Eye (tissue), 1 donor: ENCODE measurements at places on chromosomes 5 and 9.

DNA sequence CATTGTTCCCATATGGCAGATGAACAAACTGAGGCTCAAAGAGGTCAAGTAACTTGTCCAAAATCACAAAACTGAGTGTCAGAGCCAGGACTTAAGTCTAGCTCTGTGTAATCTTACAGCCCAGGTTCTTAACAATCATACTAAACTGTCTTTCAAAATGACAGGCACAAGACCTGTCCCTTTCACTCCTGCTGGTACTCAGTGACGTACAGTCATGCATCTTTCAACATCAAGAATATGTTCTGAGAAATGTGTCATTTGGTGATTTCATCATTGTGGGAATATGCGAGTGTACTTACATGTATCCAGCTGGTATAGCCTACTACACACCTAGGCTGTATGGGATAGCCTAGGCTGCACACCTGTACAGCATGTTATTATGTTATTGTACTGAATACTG is 646.8 kb upstream of the WWC1 start:
- no peak for DNase-seq

- DNase-seq = peak; percentile 83
Measured at GRCh38 chr5:159444441-159445082, 114.3 kb upstream of the IL12B start.

DNA sequence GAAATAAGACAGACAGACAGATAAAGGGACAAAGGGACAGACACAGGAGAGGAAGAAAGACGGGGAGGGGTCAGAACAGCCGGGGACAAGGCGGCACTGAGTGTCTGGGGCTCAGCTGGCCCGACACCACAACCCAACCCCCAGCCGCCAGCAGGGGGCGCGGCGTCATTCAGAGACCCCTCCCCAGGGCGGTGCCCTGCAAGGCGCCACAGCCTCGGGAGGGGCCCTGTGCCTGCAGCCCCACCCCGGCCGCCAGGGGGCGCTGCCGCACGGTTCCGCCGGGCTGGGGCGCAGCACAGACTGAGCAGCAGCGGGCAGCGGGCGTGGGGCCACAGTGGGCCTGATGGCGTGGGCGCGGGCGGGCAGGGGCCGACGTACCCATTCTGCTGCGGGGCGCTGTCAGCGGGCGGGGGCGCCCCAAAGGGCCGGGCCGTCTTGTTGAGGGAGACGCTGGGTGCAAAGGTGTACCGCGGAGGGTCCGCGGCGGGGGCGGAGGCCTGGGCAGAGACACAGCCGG is 5.9 kb downstream of the PDLIM7 start:
- peak; percentile 83 for DNase-seq

- no peak for DNase-seq
Measured at GRCh38 chr9:68493541-68493940, 47.1 kb downstream of the TMEM252 start.

DNA sequence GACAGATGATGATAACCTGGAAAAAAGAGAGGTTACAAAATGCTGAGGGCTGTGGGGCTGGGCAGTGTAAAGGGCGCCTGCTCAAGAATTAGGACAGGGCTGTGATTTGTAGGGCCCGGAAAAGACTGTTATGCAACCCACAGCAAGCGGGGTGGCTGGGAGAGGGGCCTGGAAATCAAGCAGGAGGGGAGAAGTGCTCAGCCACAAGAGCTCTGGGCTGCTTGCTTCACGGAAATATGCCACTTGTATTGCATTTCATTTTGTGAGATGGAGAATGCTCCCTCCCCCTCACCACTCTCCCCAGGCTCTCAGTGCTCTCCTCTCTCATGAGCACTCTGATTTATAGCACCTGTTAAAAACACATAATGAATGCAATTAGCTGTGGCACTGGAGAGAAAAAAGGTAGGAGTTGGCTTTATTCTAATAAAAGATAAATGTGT is 8.4 kb upstream of the HAND1 start:
- no peak for DNase-seq

GRCh38 chr5:91132550-91132949 is 250.6 kb downstream of the ARRDC3 start:
- DNase-seq = no peak

DNA sequence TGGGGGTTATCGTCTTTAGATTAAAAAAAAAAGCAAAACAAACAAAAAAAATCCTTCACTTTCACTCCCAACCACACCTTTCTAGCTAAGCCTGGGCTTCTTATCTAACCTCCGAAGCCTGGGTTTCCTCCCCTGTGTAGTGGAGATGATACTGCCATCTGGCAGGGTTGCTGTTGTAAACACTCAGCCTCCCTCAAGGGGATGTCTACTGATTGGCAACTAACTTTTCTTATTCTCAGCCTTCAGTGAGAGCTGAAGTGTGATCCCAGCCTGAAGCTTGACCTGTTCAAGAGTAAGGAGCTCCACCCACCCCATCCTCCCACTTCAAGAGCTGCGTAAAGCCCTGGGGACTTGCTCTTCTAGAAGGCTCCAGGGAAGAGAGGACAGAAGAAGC is 21.5 kb upstream of the WWC1 start:
- peak; percentile 49 for DNase-seq

DNA sequence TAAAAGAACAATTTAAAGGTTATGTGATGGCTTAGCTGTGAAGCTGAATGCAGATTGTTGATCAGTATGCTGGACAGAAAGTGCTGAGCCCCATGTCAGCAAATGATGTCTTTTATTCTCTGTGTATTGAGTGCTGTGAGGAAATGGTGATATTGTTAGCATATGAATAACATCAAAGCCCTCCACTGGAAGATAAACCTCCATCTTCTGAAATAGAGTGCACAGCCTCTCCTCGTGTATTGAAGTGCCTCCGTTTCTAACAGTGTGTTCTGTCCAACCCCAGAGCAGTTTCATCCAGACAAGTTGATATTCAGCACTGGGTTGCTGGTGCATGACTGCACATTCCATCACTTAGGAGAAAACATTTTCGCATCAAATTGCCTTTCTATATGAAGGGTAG is 242.9 kb downstream of the CSNK1G3 start:
- peak; percentile 68 for DNase-seq

DNA sequence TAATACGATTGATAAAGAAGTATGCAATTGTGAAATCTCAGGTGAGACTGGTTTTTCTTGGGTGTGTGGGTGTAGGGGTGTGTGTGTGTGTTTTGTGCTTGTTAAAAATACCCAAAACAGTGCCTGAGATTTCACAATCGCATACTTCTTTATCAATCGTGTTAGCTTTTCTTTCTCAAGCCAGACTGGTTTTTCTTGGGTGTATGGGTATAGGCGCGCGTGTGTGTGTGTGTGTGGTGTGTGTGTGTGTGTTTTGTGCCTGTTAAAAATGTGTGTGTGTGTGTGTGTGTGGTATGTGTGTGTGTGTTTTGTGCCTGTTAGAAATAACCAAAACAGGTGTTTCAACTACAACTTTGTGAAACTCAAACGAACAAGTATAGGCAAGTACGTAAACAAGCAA is 53.7 kb downstream of the CERT1 start:
- DNase-seq = no peak

DNA sequence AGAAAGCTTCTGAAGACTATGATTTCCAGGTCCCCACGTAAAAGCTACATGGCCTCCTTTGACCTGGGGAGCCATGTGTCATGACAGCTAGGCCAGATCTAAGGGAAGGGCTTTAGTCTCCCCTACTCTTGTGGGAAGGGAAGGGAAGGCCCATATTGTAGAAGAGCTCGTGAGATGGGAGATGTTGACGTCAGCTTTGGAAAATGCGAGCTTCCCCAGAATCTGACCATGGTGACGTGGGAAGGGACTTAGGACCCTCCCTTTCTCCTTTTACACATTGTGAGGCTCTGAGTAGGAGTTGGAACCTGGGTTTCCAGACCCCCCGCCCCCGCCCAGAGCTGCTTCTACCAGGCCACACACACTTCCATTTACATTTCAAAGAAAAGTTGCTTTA is 165.5 kb downstream of the SYK start:
- no peak for DNase-seq

GRCh38 chr9:113506090-113506589 is 42.6 kb downstream of the RGS3 start:
- DNase-seq = peak; percentile 95

DNA sequence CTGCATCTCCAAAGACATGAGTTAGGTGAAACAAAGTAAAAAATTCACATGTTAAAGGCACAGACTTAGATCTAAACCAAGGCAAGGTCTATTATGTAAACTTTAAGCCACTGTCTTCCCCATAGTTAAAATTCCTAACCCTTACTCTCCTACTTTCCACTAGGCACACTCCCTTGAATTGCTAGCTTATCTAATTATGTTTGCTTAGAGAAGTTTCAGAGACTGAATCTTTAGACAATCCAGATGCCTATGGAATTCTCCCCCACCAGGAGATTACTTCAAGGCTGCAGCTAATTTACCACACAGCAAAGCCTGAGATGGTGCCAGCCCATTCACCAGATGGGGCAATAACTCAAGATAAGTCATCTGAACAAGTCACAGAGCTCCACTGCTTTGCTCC is 803.1 kb upstream of the COX7C start:
- DNase-seq = peak; percentile 1

GRCh38 chr5:51731421-51732029 is 348.3 kb downstream of the ISL1 start:
- no peak for DNase-seq

- DNase-seq = no peak
Measured at GRCh38 chr9:70475211-70475610, 60.8 kb upstream of the KLF9 start.

DNA sequence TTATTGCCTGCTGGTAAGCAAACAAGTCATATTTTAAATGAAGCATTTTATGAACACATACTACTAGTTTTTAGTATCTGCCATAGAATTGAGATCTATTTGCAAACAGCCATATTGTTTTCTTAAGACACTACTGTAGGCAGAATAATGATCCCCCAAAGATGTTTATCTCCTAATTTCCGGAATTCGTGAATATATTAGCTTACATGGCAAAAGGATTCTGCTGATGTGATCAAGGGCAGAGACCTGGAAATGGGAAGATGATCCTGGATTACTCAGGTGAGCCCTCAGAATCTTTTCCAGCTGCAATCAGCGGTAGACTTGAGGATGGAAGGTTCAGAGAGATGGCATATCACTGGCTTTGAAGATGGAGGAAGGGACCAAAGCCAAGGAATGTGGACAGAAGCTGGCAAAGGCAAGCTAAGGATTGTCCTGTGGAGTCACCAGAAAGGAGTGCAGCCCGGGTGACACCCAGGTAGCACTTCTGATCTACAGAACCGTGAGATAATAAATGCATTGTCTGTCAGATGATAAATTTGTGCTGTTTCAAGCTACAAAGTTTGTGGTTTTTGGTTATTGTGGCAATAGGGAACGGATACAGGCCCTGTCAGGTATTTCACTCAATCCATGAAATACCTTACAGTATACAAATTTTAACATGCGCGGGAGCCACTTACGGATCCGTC is 1.0 kb upstream of the ERCC6L2 start:
- DNase-seq = no peak

DNA sequence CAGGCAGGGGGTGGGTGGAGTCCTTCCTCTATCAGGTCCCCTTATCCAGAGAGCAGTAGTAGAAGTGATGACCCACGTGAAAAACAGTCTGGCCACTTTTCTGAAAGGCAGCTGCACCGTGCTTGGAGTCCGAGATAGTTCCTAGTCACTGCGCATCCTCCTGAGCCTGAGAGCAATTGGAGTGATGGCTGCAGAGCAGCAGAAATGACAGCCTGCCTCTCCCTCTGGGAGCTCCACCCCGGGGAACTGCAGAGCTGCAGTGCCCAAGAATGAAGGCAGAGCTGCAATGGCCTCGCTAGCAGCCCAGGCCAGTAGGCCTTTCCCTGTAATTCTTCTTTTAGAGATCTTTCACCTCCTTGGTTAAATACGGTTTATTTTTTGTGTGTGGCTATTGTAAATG is 82.6 kb downstream of the CETN3 start:
- peak; percentile 31 for DNase-seq

- DNase-seq = no peak
Measured at GRCh38 chr5:27491047-27491446, 452.7 kb upstream of the CDH9 start.

GRCh38 chr5:91126888-91127287 is 256.2 kb downstream of the ARRDC3 start:
- no peak for DNase-seq

- no peak for DNase-seq
Measured at GRCh38 chr9:8940650-8941049, 1141.1 kb upstream of the DMAC1 start.

GRCh38 chr9:122070728-122071515 is 22.2 kb downstream of the TTLL11 start:
- DNase-seq = peak; percentile 73

DNA sequence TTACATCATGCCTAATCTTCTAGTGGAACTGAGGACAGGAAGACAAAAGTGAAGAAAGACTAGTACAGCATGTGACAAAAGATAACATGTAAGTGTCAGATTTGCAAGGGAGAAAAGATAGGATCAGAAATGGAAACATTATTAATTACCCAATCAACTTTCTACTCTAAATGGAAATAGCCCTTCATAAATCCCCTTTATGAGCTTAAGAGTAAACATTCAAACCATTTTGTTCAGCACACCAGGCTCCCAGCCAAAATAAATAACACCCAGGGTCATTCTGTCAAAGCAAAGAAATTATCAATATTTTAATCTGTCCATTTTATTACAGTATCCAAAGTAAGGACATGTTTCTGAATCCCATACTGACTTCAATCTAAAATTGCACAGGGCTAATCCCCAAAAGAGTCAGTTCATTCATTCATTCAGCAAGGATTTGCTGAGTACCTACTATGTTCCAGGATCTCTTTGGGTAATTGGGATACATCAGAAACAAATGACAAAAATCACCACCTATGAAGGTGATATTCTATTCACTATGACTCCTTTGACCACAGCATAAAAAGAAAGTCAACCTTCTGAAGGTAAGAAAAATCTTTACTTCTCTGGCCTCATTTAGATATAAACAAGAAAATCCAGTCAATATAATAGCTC is 5.3 kb downstream of the PRELID2 start:
- DNase-seq = no peak

- no peak for DNase-seq
Measured at GRCh38 chr5:58452566-58453258, 7.2 kb downstream of the PLK2 start.

DNA sequence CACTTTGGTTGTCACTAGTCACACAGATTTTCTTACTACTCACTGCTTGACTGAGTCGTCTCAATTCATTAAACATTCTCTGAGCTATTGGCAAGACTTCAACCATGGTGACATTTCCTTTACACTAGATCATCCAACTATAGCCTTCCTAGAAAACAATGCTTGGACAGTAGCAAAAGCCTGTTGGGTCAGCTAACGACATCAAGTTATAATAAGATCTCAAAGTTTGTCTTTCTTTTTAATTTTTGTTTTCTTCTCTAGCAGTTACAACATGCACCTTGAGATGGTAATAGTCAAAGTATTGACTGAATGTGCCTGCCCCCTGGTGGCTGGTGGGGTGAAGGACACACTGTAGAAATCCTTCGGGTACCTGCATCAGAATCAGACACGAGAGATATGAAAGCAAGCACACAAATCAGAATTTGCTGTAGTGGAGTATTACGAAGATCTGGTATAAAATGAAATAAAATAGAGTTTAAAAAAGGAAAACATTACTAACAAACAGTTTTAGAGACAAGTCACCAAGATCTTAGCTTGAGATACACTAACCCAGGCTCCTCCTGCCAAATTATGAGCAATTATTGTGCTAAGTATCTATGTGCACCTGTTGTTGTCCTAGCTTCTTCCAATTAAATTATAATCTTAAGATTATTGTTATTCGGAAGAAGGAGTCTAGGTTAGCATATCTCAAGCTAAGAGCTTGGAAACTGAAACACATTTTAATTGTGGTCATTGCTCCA is 81.2 kb downstream of the ARL15 start:
- peak; percentile 83 for DNase-seq

GRCh38 chr5:1552521-1553255 is 28.9 kb upstream of the LPCAT1 start:
- peak; percentile 69 for DNase-seq

GRCh38 chr9:79526149-79526672 is 45.6 kb upstream of the TLE4 start:
- DNase-seq = no peak
